MCF 10A (cell line): ENCODE measurements at places on chromosomes 1 and 21.

DNA sequence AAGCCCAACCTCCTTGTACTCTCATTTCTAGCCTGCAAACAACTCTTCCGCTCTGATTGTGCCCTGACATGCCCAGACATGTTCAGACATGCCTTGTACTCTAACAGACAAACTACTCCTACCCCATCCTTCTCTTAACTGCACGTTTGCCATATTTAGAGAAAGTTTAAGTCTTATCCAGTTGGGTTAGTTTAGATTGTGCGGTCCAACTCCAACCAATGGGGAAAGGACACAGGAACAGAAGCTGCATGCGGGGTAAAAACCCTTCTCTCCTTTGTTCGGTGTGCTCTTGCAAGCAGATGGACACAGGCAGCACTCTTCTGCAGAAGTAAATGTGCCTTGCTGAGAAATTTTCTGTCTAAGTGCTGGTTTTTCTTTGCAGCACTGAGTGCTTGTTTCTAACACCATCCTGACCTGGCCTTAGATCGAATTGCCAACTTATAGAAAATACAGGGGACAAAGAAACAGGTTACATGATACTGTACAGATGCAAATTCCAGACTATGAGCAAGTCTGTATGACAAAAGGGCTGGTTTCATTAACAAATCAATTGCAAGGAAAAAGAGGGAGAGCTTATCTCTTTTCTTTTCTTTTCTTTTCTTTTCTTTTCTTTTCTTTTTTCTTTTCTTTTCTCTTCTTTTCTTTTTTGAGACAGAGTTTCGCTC, 35.8 kb upstream of the IFNGR2 start:
- DNase-seq = peak; percentile 48

GRCh38 chr1:171433451-171433850, 51.9 kb upstream of the PRRC2C start:
- DNase-seq = peak; percentile 61

DNA sequence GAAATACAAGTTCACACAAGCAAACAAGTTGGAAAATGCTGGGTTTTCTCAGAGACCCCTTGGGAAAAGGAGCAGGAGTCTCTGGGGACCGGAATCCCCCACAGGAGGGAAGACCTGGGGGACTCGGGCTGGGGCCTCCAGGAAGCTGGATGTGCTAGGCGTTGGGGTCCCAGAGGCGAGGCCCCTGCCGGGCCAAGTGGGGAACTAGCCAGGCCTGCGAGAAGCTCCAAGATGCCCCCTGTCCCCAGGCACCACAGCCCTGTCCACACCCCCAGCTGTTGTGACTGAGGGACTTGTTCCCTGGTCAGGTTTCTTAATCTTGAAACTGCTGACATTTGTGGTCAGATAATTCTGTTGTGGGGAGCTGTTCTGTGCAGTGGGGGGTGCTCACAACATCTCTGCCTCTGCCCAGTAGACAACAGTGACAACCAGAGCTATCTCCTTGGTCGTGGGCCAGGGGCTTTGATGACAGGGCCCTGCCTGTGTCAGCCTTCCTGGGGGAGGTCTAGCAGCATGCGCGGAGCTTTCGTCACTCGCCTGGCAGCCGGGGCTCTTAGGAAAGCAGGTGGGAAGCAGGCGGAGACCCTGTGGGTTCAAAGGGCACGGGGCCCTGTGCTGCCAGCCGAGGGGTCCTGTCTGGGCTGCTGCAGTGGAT, 126.4 kb upstream of the ARHGEF16 start:
- no peak for DNase-seq

GRCh38 chr1:115098979-115099692, 9.8 kb upstream of the TSPAN2 start:
- no peak for DNase-seq

GRCh38 chr1:51264451-51264850, 28.4 kb downstream of the RNF11 start:
- peak; percentile 63 for DNase-seq

DNA sequence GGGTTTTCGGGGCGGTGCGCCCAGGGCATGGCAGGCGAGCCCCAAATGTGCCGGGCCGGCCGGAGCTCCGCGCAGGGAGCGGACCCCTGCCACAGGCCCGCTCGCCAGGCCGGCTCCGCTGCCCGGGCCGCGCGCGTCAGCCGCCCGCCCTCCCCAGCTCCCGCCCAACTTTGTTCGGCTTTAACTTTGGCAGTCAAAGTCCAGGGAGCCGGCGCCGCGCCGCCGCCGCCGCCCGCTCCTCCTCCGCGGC, 488 bp downstream of the SLC35D1 start:
- DNase-seq = no peak
